Caco-2 (cell line): ENCODE measurements at places on chromosomes 6 and 20. TPM values are rescaled to one million over a fixed set of nuclear protein-coding genes. Genes with fewer than 3 reads are reported as not detected.

The SYNGAP1 gene
- total RNA-seq = 17.1 and 18.3 TPM in 2 replicates

The TNF gene
- total RNA-seq = not detected in 2 replicates

The ELOVL4 gene
- total RNA-seq = 0.56 and 0.68 TPM in 2 replicates

The DEFB132 gene
- not detected in 2 replicates for total RNA-seq

The PRRT1 gene
- total RNA-seq = 2.0 and 3.6 TPM in 2 replicates

The RUNX2 gene
- total RNA-seq = not detected in 2 replicates

The HLA-DQB1 gene
- total RNA-seq = not detected in 2 replicates

The SPTLC3 gene
- 31.5 and 34.7 TPM in 2 replicates for total RNA-seq

The CAGE1 gene
- total RNA-seq = 0.26 and 0.59 TPM in 2 replicates

The SPATA25 gene
- total RNA-seq = 6.7 and 7.3 TPM in 2 replicates

The PPP1R10 gene
- total RNA-seq = 91.3 and 95.4 TPM in 2 replicates

The FKBP1C gene
- total RNA-seq = 0.32 TPM in 1 of 2 replicates, not detected in the other

The ARMH2 gene
- not detected in 2 replicates for total RNA-seq

The RPS6KA2 gene
- total RNA-seq = 5.5 and 5.6 TPM in 2 replicates

The SNAI1 gene
- 8.9 and 10.9 TPM in 2 replicates for total RNA-seq

The PRSS16 gene
- total RNA-seq = 16.4 and 16.5 TPM in 2 replicates

The CDH26 gene
- total RNA-seq = 1.2 and 1.5 TPM in 2 replicates

The VWA7 gene
- total RNA-seq = 0.61 and 1.5 TPM in 2 replicates

The SPATS1 gene
- not detected in 2 replicates for total RNA-seq

The GABRR1 gene
- total RNA-seq = 0.12 and 0.43 TPM in 2 replicates

The SLC35B3 gene
- 38.7 and 41.3 TPM in 2 replicates for total RNA-seq

The PTGIS gene
- 1.9 and 2.7 TPM in 2 replicates for total RNA-seq

The TRMT11 gene
- 31.5 and 36.7 TPM in 2 replicates for total RNA-seq

The PRR18 gene
- 0.77 and 0.95 TPM in 2 replicates for total RNA-seq

The HIVEP1 gene
- total RNA-seq = 22.8 and 24.9 TPM in 2 replicates

The PABPC1L gene
- 242 and 255 TPM in 2 replicates for total RNA-seq

The ANKEF1 gene
- 3.7 and 3.9 TPM in 2 replicates for total RNA-seq

The EYS gene
- total RNA-seq = not detected in 2 replicates

The KCNK5 gene
- total RNA-seq = 19.8 and 20.9 TPM in 2 replicates

The PPIL6 gene
- 0.30 TPM in 1 of 2 replicates, not detected in the other for total RNA-seq

The OR2B6 gene
- total RNA-seq = not detected in 2 replicates

The TFAP2D gene
- not detected in 2 replicates for total RNA-seq

The GPX5 gene
- not detected in 2 replicates for total RNA-seq

The FAM162B gene
- total RNA-seq = not detected in 2 replicates

The ANGPT4 gene
- total RNA-seq = not detected in 2 replicates

The DEF6 gene
- total RNA-seq = 5.6 and 5.7 TPM in 2 replicates

The SMIM13 gene
- 16.3 and 18.8 TPM in 2 replicates for total RNA-seq

The VNN1 gene
- total RNA-seq = not detected in 2 replicates
